ENCODE measurements at places on chromosomes 4 and X.

- DNase-seq = no peak
Observed at GRCh38 chr4:73780243-73780642, 39.9 kb downstream of the CXCL8 start.

- DNase-seq = no peak
Observed at GRCh38 chrX:16920075-16920474, 26.4 kb upstream of the REPS2 start.

GRCh38 chr4:24892778-24893177, 20.1 kb downstream of the CCDC149 start:
- DNase-seq = no peak

DNA sequence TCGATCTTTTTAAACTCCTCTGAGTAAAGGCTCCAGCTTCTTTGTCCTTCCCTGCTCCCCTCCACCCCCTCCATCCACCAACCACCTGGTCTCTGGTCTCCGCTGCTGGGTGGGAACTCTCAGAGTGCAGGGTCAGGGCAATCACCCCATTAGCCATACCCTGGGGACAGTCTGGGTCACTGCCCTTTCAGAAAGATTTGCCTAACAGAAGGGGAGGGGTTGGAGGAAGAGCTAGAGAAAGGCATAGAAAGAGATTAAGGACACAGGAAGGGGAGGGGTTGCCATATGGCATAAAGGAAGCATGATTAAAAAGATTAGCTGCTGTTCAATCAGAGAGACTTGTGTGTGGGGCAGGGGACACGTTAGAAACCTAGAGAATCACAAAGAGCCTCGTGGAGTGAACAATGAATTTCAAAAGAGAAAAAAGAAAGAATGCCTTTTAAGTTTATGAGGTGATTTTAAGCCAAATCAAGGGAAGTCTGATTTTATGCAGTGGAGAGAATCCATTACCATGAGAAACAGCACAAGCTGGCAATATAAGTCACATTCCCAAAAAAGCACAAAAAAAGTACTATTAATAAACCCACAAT, 115.5 kb upstream of the ACSL4 start:
- DNase-seq = no peak

- no peak for DNase-seq
Observed at GRCh38 chr4:23234018-23234417, 541.3 kb downstream of the GBA3 start.

GRCh38 chrX:129786210-129786651, 6.5 kb downstream of the SASH3 start:
- DNase-seq = no peak

GRCh38 chr4:150518559-150518958, 63.4 kb upstream of the MAB21L2 start:
- DNase-seq = peak; percentile 77

GRCh38 chrX:19070555-19070994, 51.7 kb downstream of the ADGRG2 start:
- DNase-seq = no peak

DNA sequence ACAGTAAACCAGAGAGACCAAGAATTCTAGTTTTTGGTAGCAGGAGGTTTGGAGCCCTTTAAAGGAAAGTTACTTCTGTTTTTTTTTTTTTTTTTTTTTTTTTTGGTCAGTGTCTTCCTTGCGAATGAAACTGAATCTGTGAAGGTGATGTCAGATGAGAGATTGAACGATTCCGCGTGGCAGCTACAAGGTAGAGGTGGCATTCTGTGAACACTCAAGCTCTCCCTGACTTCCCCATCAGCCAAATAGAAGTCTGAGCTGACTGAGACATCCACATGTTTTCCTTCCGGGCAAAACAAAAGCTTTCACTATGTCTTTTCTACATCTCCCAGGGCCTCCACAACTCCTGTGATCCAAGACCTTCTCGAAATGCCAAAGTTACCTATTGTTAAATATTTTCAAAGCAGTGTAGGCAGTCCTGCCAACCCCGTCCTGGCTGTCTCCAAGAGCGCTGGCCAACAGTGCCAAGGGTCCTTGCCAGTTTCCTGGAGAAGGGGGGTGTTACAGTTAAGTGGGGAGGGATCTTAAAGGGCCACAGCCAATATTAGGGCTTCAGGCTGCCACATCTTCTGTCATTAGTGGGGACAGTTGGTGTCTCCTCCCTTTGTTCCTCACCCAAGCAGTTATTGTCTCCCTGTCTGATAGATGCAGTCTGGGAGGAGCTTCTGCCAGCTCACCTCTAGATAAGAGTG, 102.9 kb upstream of the SLC34A2 start:
- DNase-seq = no peak

DNA sequence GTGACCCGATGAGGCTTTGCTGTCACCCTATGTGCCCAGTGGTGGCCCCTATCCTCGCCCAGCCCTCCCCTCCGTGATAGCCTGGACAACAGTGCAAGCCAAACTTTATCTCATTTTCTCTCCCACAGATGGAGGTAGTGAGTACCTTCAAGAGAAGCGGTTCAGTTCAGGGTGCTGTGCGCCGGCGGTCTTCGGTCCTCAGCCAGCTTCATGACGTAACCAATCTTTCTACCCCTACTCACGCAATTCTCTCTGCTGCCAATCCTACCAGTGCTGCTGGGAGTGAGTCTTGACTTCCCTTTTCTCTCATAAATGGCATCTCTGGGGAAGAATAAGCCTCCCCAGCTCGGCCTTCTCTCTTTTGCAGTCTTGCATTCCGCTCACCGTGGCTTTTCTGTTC, 29.5 kb downstream of the CCNQ start:
- no peak for DNase-seq

- no peak for DNase-seq
Observed at GRCh38 chr4:2534904-2535375, 1.5 kb upstream of the FAM193A start.

DNA sequence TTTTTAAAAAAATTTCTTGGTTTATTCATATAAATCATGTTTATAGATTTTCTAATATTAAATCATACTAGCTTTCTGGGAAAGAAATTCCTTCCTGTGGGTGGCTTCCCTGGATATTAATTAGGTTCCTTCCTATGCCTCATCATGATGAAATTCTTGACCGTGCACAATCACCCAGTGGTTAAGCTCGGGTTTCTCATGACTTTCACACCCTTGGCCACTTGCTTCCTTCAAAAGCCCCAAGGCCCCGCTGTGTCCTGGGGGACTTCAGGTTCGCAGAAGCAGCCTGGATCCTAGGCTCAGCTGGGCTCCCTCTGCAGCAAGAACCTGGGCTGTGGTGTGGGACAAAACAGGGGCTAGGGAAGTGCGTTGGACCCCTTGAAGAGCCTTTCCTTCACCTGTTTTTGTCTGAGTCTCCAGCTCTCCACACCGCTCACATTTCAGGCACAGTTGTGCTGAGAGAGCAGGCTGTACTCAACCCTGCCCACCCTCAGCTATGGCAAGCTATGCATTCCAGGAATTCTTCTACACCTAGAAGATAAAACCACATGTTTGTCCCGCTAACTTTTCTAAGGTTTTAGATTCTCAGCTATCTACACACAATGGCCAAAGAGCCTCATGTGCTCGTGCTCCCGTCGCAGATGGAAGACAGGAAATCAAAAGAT, 48.9 kb upstream of the TMSB15B start:
- peak; percentile 17 for DNase-seq

- DNase-seq = peak; percentile 4
Observed at GRCh38 chrX:110569506-110569905, 210.9 kb downstream of the RTL9 start.

DNA sequence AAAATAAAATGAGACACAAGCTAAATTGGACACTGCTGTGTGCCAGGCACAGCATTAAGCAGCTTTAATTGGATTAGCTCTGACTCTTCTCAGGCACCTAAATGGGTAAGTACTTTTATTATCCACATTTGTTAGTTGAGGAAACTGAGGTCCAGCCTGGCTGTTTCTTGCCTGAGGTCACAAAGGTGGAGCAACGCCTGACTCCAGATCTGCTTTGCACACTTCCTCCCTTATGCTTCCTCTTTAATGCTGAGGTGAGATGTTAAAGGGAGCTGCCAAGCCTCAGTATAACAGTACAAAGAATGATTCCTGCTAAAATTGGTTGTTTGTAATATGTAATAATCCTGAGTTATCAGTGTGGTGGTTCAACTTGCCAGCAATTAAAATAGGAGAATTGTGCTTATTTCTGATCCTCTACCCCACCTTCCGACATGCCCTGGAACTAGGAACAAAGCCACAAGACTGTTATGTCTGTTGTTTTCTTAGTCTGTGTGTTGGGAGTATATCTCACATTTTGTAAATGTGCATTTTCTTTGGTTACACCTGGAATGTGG, 74.4 kb downstream of the AFF1 start:
- no peak for DNase-seq

DNA sequence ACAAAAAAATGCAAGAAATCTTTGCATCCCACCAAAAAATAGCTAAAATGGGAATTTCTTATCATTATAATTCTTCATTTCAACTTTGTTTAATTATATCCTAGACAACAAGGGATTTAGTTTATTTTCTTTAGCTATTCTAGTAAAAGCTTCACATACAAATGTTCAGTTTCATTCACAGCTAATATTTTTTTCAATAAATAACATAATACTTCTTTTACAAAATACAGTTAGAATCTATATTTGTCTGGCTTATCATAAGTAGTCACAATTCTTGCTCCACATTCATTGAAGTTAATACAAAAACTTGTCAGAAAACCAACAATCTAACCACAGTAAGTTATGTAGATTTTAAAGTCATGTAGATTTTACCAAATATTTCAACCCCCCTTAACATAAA, 414.4 kb downstream of the FAT4 start:
- no peak for DNase-seq

DNA sequence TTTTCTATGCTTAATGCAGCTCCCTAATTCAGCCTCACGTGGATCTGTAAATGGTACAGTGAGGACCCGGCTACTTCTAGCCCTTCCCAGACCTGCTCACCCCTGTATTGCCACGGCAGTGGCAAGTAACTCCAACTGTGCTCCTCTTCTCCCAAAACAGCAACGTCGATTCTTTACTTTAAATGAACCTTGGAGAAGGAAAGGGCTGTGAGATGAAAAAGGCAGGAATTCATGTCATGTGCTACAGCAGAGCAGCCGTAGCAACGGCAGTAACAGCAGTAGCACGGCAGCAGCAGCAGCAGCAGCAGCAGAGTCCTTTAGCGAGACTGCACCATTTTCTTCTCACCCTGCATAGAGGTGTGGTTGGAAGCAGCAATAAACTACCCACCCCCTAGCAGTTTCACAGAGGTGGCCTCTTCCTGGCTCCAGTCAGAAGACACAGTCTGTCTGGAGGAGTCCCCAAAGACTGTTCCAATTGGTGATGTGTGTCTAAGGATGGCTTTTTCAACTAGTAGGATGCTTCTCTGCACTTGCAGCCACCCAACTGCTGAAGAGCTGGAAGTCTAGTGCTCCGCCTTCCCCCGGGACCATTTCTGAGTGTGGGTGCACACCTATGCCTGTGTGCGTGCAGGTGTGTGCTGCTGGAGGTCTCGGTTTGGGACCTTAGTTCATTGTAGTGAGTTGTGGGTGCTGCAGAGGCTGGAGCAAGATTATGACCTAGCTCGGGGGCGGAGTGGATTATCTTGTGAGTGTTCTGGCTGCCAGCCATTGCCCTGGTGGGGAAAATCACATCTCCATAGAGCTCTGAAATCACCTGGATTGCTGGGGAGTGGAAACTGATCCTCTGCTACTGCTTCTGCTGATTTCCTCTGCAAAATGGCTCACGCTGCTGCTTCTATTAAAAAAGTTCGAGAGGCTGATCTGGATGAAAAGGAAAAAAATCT, 67.2 kb downstream of the ANK2 start:
- DNase-seq = no peak

DNA sequence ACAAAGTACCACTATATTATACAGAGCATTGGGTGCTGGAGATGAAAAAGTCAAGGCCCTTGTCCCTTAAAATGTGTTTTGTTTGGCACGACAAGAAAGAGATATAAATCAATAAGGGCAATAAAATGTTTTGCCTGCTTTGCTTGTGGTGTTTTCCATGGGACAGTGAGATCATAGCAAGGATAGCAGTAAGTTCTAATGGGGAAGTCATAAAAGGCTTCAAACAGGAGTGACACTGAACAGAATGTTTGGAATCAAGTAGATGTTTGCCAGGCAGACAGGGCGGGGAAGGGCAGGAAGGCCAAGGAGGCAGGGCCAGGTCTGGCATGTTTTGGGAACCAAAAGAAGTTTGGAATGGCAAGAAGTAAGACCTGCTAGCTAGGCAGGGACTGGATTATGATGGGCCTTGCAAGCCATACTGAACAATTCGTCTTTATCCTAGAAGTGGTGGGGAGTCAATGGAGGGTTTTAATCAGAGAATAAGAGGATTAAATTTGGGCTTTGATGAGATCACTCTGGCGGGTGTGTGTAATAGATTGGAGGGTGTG, 16.4 kb downstream of the FGF2 start:
- no peak for DNase-seq

GRCh38 chrX:25507801-25508200, 492.0 kb upstream of the ARX start:
- DNase-seq = no peak

DNA sequence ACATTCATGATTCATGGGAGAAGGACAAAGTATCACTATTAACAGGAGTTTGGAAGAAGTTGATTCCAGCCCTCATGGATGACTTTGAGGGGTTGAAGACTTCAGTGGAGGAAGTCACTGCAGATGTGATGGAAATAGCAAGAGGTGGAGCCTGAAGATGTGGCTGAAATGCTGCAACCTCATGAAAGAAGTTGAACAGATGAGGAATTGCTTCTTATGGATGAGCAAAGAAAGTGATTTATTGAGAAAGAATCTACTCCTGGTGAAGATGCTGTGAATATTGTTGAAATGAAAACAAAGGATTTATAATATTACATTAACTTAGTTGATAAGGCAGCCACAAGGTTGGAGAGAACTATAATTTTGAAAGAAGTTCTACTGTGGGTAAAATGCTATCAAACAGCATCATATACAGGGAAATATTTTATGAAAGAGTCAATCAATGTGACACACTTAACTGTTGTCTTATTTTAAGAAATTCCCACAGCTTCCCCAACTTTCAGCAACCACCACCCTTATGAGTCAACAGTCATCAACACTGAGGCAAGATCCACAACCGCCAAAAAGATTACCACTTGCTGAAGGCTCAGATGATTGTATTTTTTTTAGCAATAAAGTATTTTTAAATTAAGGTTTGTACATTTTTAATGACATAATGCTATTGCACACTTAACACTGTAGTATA, 302.6 kb downstream of the CBLL2 start:
- peak; percentile 8 for DNase-seq

- peak; percentile 14 for DNase-seq
Observed at GRCh38 chr4:109588176-109588575, 28.1 kb downstream of the MCUB start.

GRCh38 chr4:156673483-156673882, 298.1 kb downstream of the PDGFC start:
- DNase-seq = peak; percentile 74

GRCh38 chr4:6523251-6523650, 50.8 kb upstream of the PPP2R2C start:
- peak; percentile 55 for DNase-seq

- no peak for DNase-seq
Observed at GRCh38 chr4:184104419-184105101, 113.1 kb downstream of the ENPP6 start.

- no peak for DNase-seq
Observed at GRCh38 chrX:31580227-31580626, 508.4 kb upstream of the FTHL17 start.

- no peak for DNase-seq
Observed at GRCh38 chr4:152348670-152349069, 187.2 kb downstream of the FBXW7 start.

Data from iris pigment epithelial cell (primary cell).